Left lobe of liver (tissue), 2 donors: ENCODE measurements at places on chromosomes 4 and X.

GRCh38 chrX:117376460-117376859 is 740.1 kb downstream of the KLHL13 start:
- DNase-seq: no peak

- no peak for DNase-seq
Observed at GRCh38 chr4:37157476-37158167, 86.9 kb upstream of the NWD2 start.

DNA sequence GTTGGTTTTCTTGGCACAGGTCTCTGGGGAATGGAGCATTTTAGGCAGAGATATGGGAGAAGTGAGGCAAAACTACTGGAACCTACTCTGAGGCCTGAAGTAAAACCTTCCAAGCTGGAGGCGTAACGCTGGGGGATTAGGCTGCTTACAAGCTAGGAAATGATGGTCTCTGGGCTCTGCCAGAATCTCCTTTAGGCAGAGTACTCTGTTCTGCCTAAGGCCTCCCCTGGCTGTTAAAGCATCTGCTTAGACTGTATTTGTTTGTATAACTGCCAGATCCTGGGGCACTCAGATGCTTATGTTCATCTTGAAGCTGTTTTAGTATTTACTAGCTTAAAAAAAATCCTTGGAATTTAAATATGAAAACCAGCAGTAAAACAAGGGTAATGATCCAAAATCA is 822.2 kb downstream of the RPA4 start:
- DNase-seq: no peak

- DNase-seq: no peak
Observed at GRCh38 chrX:70030301-70030767, 19.4 kb downstream of the AWAT2 start.

- DNase-seq: no peak
Observed at GRCh38 chrX:13923845-13924244, 105.8 kb downstream of the GEMIN8 start.

DNA sequence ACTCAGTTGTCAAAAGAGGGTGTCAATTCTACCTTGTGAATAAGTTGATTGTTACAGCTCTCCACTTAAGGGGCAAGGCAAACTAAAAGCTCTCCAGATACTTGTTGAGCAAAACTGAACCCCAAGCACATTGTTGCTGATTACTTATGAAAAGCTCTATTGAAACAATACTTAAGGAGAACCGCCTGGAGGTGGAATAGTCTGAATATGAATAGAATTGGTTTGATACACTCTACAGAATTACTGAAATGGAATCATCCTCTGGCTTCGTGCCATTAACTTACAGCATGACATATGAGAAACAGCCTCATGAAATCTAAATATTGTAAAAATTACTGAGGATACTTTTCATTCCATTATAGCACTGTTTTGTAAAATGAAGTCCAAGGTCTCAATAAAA is 127.0 kb upstream of the SH3RF1 start:
- no peak for DNase-seq

- DNase-seq: no peak
Observed at GRCh38 chr4:33226133-33226532, 2506.0 kb downstream of the PCDH7 start.

DNA sequence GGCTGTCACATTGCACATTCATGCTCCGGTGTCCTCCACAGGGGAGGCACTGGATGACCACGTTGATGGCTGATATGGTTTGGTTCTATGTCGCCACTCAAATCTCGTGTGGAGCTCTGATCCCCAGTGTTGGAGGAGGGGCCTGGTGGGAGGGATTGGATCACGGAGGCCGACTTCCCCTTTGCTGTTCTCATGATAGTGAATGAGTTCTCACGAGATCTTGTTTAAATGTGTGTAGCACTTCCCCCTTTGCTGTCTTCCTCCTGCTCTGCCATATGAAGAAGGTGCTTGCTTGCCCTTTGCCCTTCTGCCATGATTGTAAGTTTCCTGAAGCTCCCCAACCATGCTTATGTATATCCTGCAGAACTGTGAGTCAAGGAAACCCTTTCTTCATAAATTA is 22.3 kb upstream of the NAT8L start:
- DNase-seq: no peak

GRCh38 chrX:46404774-46405173 is 140.4 kb downstream of the ZNF674 start:
- DNase-seq: no peak

DNA sequence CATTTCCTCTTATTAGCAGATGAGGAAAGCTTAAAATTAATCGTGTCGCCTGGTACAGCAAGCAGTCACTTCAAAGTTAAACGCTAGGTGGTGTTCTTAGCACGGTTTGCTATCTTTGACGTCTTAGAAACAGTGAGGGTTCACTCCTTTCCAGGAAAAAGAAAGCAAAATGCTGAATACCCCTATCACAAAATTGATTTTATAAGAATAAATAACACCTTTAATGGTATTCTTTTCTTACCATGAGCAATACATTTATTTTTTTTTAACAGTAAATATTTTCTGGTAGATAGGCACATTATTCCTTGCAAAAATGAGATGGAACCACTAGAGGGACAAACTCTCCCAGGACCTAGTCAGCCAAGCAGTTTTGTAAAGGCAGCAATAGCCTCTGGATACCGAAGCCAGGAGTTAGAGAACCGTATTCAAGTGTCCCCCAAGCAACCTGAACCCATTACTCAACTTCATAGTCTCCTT is 153.9 kb downstream of the KDR start:
- no peak for DNase-seq
